ENCODE measurements at places on chromosomes 2 and 18. TPM values are rescaled to one million over a fixed set of nuclear protein-coding genes. Genes with fewer than 3 reads are reported as not detected.

GRCh38 chr2:88188748-88189147 lies 18.6 kb downstream of the THNSL2 start:
- no peak for DNase-seq

DNA sequence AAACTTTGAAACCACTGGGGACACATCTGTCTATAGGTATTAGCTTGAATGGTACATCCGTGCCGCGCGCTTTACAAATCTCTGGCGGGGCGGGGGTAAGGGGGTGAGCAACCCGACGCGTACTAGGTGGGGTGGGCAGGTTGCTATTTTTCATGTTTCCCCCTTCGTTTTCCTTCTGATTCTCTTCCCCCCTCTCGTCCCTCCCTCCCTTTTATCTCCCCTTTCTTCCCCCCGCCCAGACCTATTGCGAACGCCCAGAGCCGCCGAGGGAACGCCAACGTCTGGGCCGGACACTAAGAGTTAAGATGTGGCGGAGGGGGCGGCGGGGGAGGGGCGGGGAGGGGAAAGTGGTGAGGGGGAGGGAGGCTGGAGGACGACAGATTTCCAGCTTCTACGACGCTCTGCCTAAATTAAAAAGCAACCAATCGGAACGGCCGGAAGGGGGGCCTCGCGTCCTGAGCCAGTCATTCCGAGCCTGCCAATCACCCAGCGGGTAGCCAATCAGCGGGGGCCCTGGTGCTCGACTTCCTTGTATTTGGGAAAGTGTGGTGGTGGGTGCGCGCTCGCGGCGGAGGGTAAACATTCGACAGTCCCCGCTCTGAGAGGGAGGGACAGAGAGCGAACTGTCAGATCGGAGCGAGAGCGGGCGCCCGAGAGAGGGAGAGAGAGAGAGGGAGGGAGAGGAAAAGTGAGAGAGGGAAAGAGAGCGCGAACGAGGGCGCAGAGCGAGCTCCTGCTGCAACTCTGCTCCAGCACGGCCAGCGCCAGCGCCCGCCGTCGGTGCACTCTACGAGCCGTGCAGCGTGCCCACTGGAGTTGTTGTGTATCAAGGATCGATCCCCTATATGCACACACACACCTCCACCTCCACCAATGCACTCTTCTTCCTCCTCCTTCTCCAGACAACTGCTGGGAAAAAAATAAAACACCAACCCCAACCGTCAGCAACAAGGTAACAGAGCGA lies at the start of gene POU3F3:
Gene POU3F3 (plus strand): TSS at position 582 of the 964 bp plus-strand sequence. CDS start 1,396 bp downstream, outside the sequence.
- no peak for DNase-seq

GRCh38 chr2:1132328-1132969 lies 181.8 kb downstream of the SNTG2 start:
- no peak for DNase-seq

GRCh38 chr2:61799099-61799498 lies 54.8 kb downstream of the FAM161A start:
- no peak for DNase-seq

DNA sequence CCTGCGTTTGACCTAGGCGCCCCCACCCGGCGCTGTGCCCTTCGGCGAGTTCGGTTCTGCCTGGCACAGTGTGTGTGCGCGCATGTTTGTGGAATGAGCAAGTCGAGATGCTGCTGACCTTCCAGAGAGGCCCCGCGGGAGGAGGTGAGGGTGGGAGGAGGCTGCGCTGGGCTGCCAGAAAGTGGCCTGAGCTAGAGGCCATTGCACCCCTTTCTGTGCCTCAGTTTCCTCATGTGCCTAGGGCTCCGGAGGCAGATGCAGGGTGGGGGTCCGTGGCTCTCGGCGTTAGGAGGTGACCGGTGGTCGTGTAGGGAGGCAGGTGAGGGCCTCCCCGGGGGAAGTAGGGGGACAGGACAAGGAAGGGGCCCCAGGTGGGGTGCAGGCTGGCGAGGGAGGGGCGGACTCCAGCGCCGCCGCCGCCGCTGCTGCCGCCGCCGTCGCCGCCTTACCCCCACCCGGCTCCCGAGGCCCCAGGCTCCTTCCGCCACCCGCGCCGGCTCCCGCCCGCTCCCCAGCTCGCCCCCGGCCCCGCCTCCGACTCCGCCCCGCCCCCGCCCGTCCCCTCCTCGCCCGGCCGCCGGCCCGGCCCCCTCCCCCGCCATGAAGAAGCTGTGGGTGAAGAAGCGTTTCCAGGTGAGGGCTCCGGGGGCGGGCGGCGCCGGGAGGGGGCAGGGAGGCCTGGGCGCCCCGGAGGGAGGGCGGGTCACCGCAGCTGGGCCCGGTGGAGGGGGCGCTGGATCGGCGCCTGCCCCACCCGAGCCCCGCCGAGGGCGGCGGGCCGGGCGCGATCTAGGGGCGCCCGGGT lies 7.0 kb downstream of the SPEG start:
- DNase-seq = no peak

The PAIP2B gene
- 3.5 TPM for polyA plus RNA-seq

The IL36RN gene
- polyA plus RNA-seq = not detected

All from naive B cell (primary cell).